ENCODE measurements at places on chromosomes 12 and 14.

- DNase-seq, result no peak
Observed at GRCh38 chr12:22792138-22792537, 167.2 kb downstream of the ETNK1 start.

GRCh38 chr12:70236990-70237389, 6.2 kb upstream of the CNOT2 start:
- no peak for DNase-seq

- peak; percentile 76 for DNase-seq
Observed at GRCh38 chr12:112116232-112117060, 7.9 kb upstream of the NAA25 start.

DNA sequence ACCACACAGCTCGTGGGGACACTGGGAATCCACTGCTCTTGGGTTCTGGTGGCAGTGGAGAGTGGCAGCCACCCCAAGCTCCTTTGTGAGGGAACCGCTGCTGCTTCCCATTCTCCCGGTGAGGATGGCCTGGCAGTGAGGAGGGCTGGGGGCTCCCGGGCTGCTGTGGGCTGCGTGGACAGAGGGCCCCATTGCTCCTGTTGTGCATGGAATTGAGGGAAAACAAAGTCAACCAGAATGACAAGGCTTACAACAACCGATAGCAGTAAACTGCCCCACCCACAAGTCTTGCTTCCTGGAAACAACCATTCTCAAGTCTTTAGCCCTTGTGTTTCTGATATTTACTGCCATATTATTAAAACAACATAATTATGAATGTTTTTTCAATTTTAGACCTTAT, 32.1 kb downstream of the TMTC1 start:
- no peak for DNase-seq

DNA sequence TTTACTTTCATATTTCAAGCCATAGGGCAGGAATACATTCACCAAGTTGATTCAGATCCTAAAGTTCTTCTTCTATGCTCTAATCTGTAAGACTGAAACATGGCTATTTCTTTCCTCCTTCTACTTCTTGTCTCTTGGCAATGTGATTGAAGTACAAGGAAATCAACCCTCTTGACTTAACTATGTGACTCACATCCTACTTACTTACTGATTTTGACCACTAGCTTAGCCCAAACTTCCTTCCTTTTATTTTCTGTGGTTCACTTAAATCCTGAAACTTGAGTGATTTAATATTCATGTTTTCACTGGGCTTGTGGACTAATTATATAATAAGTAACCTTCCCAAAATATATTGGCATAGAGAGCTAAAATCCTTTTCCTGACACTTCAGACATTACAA, 111.2 kb upstream of the NOVA1 start:
- DNase-seq, result peak; percentile 19

DNA sequence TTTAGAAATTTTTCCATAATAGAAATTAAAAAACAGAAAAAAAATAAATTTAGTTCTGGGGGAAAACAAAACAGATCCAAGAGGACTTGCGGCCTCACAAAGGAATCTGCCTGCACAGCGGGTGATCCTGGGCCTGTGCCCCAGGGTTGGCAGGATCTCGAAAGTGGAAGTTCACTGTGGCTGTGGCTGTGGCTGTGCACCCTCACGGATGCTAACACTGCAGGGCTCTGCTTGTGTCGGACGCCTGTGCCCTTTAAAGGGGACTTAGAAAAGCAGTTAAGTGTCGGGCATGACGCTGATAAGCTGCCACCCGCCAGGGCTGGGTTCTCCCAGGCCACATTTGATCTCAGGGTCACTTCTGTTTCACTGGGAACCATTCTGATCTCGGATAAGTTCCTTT, 209.1 kb downstream of the TTC7B start:
- DNase-seq, result no peak

DNA sequence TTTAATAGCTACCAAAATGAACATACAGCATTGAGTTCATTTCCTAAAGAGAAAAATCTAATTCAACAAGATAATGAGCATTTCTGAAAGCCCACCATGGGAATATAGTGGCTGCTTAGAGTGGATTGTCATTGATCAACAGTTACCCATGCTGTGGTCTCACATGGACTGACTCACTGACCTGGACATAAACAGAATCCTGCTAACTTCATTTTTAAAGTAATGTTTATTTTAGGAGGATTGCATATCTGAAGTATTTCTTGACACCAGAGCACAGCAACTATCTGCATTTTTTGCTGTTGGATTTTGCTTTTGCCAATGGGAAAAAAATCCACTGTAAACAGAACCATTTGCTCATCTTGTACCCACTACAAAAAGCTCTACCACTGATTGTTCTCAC, 71.7 kb downstream of the KCNC2 start:
- no peak for DNase-seq

DNA sequence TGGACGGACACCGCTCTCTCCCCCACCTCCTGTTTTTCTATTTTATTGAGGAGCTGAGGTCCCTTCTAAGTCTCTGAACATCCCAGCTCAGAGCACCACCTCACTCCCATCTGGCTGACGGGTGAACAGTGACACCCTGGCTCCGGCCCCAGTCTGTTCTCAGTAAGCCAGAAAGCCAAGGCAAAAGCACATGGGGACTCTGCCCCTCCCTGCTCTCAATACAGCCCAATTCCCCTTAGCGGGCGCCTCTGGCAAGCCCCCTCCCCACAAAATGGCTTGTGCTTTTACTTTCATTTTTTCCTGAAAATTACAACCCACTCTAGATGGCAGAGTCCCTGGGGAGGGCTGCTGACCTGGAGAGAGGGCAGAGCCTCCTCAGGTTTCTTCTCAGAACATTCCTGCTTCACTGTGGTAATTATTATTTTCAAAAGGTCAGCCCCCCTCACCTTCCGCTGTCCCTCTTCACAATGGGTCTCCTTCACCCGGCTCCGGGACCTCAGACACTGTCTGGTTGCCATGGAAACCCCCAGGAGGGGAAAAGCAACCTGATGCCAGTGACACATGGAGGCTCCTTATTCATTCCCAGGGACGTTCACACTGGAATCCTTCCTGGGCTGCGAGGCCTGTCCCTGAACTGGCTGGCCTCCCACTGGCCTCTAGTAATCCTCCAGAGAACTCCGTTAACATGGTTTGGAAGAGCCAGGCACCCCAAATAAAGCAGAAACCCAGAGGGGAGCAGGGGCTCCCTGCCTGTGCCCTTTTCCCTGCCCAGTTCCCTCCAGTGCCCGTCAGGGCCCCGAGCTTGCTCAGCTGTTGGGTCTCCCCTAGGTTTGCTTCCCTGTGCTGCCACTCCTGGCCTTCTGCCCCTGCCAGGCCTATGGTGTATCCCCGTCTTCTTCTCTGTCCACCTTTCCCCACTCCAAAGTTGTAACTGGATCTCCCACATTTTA, 15.9 kb downstream of the COL2A1 start:
- DNase-seq, result no peak

DNA sequence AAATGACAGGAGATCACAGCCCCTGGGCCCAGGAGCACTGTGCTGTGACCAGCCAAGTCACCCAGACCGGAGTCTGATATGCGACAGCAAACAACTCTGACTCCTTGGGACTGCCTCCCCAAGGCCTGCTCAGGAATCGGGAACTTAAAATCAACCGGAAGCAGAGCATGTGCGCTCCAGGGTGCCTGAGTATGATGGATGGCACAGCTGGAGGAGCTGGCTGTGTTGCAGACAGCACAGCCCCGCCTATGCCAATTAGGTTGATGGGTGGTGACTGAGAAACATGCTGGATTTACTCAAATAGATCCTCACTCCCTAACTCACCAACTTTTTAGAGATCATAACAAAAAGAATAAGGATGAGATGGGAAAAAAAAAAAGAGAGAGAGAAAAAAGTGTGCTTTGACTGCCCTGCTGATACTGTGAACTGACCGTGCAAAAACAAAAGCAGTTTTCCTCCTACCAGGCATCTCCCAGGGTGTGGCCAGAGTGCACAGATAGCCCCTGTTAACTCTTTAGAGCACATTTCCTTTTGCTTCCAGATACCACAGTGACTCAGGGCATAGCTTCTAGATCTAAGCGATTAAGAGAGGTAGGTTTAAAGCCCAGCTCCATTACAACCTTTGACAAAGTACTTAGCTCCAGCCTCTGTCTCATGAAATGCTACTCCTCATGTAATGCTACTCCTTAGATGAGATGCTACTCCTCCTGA, 27.4 kb upstream of the STON2 start:
- peak; percentile 68 for DNase-seq

DNA sequence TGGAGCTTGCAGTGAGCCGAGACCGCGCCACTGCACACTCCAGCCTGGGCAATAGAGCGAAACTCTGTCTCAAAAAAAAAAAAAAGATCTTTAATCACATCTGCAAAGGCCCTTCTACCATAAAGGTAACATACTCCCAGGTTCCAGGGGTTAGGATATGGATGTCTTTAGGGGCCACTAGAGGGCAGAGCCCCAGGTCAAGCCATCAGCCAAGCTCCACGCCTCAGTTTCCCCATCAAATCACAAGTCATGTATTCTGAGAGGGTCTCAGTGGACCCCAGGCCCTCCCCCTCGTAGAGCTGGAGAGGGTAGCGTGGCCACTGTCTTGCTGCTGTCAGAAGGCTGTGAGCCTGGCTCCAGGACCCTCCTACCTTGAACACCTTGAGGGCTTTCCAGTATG, 18.8 kb downstream of the SLC8B1 start:
- DNase-seq, result no peak

GRCh38 chr12:121773011-121773777, 20.3 kb downstream of the RHOF start:
- peak; percentile 71 for DNase-seq

DNA sequence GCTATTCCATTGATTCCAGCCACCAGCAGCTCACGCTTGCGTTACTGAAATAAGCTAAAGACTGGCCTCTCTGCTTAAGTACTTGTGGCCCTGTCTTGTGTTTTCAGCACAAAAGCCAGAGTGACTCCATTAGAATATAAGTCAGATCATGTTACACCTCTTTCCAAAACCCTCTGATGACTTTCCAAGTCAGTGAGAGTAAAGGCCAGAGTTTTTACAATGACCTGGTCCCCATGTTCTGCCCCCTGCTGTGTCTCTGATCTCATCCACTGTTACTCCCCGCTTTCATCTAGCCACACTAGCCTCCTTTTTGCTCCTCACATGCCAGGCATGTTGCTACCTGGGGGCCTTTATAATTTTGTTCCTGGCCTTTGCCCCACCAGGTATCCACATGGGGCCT, 6.9 kb upstream of the CKAP4 start:
- no peak for DNase-seq

DNA sequence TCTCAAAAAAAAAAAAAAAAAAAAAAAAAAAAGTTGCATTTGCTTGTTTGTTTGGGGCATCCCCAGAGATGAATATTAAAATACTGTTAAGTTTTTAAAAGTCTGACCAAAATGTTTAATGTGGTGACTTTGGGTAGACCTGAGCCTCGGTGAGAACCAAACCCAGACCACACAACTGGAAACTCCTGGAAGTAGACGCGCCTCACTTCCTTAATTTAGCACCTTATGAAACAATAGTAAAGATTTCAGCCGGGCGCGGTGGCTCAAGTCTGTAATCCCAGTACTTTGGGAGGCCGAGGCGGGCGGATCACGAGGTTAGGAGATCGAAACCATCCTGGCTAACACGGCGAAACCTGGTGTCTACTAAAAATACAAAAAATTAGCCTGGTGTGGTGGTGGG, 9.3 kb downstream of the NFKBIA start:
- DNase-seq, result no peak

- DNase-seq, result peak; percentile 88
Observed at GRCh38 chr14:68784978-68785533, 7.8 kb downstream of the ZFP36L1 start.

- no peak for DNase-seq
Observed at GRCh38 chr12:131087991-131088700, 134.4 kb downstream of the ADGRD1 start.

GRCh38 chr14:75015496-75015895, 12.8 kb downstream of the EIF2B2 start:
- no peak for DNase-seq

DNA sequence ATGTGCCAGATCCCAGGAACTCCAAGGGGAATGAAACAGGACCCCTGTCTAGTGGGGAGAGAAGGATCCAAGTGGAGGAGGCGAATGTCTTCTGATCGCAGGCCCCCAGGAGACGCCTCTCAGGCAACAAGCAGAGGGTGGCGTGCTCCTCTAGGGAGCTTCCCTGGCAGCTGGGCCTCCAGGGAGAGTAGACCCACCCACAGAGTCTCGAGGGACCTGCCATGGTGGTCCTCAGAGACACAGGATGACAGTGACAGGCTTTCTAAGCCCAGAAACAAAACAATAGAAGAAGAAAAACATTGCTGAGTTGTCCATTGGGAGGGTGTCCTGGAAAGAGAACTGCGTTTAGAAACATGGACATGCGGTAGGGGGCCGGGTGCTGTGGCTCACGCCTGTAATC, 140.6 kb upstream of the MAP1LC3B2 start:
- no peak for DNase-seq

DNA sequence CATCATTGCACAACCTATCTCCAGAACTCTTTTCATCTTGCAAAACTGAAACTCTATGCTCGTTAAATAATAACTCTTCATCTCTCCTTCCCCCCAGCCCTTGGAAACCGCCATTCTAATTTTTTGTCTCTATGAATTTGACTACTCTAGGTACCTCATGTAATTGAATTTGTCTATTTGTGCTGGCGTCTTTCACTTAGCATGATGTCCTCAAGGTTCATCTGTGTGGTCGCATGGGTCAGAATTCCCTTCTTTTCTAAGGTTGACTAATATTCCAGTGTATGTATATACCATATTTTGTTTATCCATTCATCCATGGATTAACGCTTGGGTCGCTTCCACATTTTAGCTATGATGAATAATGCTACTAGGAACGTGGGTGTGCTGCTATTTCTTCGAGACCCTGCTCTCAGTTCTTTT, 80.1 kb downstream of the PLXNC1 start:
- no peak for DNase-seq

DNA sequence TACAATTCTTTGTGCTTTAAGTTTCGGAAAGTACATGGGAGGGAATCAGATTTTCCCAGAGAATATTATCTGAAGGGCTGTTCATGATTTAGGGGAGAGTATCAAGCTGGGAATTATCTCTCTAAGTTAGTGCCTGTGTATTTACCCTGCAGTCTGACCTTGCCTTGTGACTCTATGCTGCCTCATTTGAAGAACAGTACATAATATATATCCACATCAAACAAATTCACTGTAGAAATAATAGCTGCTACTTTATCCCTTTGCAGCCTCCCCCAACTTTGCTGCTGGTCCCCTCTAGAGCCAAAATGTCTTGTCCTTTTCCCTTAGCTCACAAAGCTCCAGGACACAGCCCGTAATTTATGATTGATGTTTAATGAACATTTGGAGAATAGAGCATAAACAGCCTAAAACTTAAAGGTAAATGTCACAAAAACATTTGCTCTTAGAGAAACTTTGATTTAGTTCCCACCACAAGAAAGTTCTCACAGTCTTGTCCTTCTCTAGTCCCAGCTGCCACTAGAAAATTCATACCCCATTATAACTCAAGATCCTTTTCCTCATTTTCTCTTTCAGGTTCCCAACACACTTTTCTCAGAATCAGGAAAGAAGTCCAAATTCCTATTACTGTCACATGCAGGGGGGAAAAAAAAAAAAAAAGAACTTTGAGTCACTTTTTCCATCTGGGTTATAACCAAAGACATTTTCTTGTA, 1009.6 kb downstream of the FLRT2 start:
- no peak for DNase-seq

GRCh38 chr14:34711169-34711568, 3.2 kb downstream of the CFL2 start:
- DNase-seq, result peak; percentile 50

GRCh38 chr14:104706733-104707607, 17.1 kb upstream of the ADSS1 start:
- DNase-seq, result no peak

- no peak for DNase-seq
Observed at GRCh38 chr12:40727774-40728483, 35.7 kb downstream of the CNTN1 start.

GRCh38 chr12:32482226-32482625, 82.9 kb downstream of the FGD4 start:
- no peak for DNase-seq

GRCh38 chr12:111462210-111462769, 56.6 kb downstream of the SH2B3 start:
- no peak for DNase-seq
